ENCODE measurements at places on chromosomes 2 and 18. TPM values are rescaled to one million over a fixed set of nuclear protein-coding genes. Genes with fewer than 3 reads are reported as not detected.

Gene GAREM2
- 5.9 TPM for total RNA-seq

Gene CXCR4
- 140 TPM for total RNA-seq

Gene MOGAT1
- total RNA-seq, result 0.18 TPM

Gene FRZB
- not detected for total RNA-seq

Gene RNF152
- total RNA-seq, result 0.21 TPM

Gene FAM124B
- total RNA-seq, result 2.0 TPM

Gene SCN9A
- total RNA-seq, result not detected

Gene AKAIN1
- total RNA-seq, result not detected

- no peaks in the 10 kb centered on the region for H3K4me1 ChIP-seq
- peaks cover 3% of the 10 kb centered on the region for H3K27me3 ChIP-seq
- no peak overlapping the region for H3K4me3 ChIP-seq
These were observed 14.3 kb downstream of the SULT1C4 start for GRCh38 chr2:108392029-108392428.

DNA sequence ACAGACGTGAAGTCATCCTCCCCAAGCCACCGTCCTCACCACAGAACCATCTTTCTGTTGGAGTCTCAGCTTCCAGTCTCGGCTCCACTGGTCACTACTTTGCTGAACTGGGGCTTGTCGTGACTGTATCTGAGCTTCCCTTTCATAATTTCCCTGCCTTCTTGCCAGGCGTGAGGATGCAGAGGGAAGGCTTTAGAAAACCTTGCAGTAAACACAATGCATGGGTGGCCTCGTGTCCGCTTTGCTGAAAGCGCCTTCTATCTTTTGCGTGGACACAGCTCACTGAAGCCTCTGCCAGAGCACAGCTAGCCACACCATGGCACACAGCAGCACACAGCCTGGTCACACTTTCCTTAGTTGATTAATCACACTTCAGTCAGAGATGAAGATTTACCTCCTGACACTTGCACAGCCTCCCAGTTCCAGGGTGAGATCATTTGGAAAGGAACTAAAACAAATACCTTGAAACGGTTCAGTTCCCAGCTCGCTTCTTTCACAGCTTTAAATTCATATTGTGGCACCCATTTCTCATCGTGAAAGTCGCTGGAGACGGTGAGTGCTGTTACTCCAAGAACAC, 2.8 kb upstream of the GPR45 start:
- DNase-seq, result no peak
- H3K4me3 ChIP-seq, result no peak overlapping the region
- no peaks in the 10 kb centered on the region for H3K36me3 ChIP-seq
- H3K27ac ChIP-seq, result no peak overlapping the region
- no peaks in the 10 kb centered on the region for H3K4me1 ChIP-seq
- H3K27me3 ChIP-seq, result peaks cover 13% of the 10 kb centered on the region

- H3K27me3 ChIP-seq, result peaks cover 36% of the 10 kb centered on the region
- H3K27ac ChIP-seq, result no peak overlapping the region
These were observed 10.2 kb upstream of the SPATA3 start for GRCh38 chr2:230985519-230986231.

- no peak overlapping the region for H3K27ac ChIP-seq
- no peak for DNase-seq
These were observed 110.9 kb upstream of the PNPT1 start for GRCh38 chr2:55804535-55804934.

DNA sequence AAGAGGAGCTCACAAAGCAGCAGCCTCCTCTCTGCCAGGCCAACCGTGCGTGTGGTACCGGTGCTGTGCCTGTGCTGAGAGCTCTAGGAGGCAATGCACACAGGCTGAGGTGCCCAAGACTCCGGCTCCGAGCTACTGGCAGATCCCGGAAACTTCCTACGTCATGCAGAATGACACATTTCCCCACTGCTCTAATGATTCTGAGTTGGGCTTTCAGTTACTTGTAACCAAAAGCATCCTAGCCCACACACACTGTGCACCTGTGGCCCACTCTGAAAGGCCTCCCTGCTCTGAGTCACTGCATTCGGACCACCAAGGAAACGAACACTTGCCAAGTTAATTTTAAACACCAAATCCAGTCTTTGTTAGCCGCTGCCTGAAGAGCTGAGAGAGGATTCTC, 9.3 kb upstream of the RNU4ATAC start:
- H3K27ac ChIP-seq, result no peak overlapping the region
- no peak for DNase-seq
- peaks cover 59% of the 10 kb centered on the region for H3K36me3 ChIP-seq
- no peaks in the 10 kb centered on the region for H3K27me3 ChIP-seq

DNA sequence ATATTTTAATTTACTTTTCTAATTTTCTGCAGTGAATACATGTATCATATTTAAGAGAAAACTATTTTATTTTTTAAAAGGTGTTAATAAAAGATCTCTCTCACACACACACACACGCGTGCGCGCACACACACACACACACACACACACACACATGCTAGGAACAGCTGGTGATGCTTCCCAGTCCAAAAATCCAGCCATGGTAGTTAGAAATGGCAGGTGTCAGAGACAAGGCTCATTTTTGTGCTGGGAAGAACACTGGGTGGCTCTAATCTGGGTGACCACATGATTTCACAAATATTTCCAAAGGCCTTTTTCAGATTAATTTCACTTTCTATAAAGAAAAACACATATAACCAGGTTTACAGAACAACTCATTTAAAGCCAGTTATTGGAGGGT, 104.5 kb upstream of the NCK2 start:
- no peak overlapping the region for H3K27ac ChIP-seq
- no peaks in the 10 kb centered on the region for H3K4me1 ChIP-seq
- no peaks in the 10 kb centered on the region for H3K36me3 ChIP-seq
- H3K27me3 ChIP-seq, result peaks cover 12% of the 10 kb centered on the region
- no peak overlapping the region for H3K4me3 ChIP-seq

GRCh38 chr2:168816369-168816768, 13.9 kb downstream of the NOSTRIN start:
- no peak overlapping the region for H3K4me3 ChIP-seq
- no peak for DNase-seq
- no peaks in the 10 kb centered on the region for H3K36me3 ChIP-seq

DNA sequence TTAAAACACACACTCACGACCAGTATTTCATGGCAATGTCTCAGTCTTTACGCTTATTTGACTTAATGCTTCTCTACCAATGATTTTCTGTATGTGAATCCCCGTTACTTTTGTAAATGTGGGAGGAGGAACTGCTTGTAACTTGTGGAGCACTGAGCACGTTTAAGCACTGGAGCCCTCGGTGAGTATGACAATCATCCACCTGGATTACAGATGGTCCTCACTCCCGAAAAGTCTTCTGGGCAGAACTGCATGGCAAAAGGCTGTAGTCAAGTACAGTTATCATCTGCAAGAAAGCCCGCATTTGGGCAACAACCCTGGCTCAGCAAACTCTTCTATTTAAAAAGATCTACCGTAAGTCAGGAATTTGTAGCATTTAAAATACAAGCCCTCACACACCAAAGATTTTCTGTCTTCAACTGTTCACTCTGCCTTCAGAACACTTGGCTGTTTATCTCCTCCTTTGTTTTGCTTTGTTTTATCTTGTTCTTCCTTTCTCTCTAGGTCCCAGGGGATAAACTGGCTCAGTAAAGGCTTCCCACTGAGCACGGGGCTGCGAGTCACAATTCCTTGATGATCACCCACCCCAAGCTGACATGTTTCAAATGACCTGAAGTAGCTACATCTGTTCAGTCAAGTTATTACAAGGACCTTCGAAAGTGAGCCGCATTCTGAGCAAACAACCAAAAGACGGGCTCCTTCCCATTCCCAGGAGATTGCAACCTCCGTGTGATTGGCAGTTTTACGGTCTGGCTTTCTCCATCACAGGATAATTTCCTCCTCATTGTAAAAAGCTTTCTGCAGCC, 102.2 kb downstream of the DLGAP1 start:
- H3K27me3 ChIP-seq, result no peaks in the 10 kb centered on the region
- H3K4me3 ChIP-seq, result no peak overlapping the region
- no peaks in the 10 kb centered on the region for H3K4me1 ChIP-seq
- no peaks in the 10 kb centered on the region for H3K36me3 ChIP-seq
- DNase-seq, result no peak

DNA sequence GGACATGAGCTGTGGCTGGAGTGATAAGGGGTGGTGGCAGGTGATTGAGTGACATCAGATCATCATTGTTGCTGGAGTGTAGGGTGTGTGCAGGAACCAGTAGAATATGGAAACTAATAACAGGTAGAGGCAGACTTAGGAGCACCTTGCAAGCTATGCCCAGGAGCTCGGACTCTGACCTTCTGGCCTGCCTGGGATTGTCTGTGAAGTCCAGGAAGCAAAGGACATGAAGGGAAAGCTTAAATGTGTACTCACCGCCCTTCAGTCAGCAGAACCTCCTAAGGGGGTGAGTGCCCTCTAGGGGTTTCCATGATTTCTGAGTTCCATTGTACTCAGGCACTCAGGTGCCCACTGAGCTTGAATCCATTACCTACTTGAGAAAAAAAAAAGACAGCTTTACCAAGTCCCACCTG, 104.2 kb downstream of the CRIM1 start:
- DNase-seq, result no peak
- no peak overlapping the region for H3K4me3 ChIP-seq
- H3K27me3 ChIP-seq, result peaks cover 1% of the 10 kb centered on the region
- H3K27ac ChIP-seq, result no peak overlapping the region

DNA sequence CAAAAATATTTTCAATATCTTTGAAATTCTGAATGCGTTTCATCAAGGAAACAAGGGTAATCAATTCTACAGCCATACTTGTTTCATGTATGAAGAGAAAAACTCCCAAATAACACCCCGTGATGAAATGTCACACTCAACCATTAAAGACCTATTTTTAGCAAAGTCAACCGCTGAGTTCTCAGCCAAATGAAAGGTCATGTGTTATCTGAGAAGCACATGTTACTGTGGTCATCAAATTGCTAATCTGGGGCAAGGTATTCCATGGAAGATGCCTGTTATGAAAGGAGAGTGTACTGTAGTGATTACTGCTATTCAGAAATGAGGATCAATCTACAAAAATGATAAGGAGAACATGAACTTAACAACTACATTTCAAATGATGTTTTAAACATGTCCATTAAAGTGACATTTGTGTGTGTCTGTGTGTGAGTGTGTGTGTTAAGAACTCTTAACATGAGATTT, 126.7 kb downstream of the BCL2 start:
- no peaks in the 10 kb centered on the region for H3K27me3 ChIP-seq
- DNase-seq, result no peak
- peaks cover 39% of the 10 kb centered on the region for H3K4me1 ChIP-seq
- H3K27ac ChIP-seq, result peak overlapping the region; percentile 18

GRCh38 chr2:178949584-178949983, 100.4 kb downstream of the CCDC141 start:
- peaks cover 7% of the 10 kb centered on the region for H3K4me1 ChIP-seq
- H3K27me3 ChIP-seq, result no peaks in the 10 kb centered on the region
- H3K36me3 ChIP-seq, result no peaks in the 10 kb centered on the region
- H3K4me3 ChIP-seq, result no peak overlapping the region
- no peak overlapping the region for H3K27ac ChIP-seq

DNA sequence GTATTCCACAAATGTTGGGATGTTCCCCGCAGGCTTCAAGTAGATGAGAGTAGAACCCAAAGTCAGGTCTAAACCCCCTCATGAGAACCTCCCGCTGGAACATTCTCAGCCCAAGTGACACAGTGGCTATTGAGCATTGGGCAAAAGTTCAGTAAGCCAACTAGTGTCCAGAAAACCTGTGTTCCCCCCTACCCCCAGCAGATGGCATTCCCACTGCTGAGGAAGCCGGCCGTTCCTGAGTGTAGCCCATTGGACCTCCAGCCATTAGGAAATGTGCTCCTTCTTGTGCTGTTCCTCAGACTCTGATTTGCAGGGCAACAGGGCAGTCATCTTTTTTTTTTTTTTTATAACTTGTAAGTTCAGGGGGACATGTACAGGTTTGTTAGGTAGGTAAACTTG, 152.1 kb downstream of the NCK2 start:
- peaks cover 25% of the 10 kb centered on the region for H3K4me1 ChIP-seq
- peaks cover 88% of the 10 kb centered on the region for H3K36me3 ChIP-seq
- H3K27ac ChIP-seq, result no peak overlapping the region
- no peak for DNase-seq

DNA sequence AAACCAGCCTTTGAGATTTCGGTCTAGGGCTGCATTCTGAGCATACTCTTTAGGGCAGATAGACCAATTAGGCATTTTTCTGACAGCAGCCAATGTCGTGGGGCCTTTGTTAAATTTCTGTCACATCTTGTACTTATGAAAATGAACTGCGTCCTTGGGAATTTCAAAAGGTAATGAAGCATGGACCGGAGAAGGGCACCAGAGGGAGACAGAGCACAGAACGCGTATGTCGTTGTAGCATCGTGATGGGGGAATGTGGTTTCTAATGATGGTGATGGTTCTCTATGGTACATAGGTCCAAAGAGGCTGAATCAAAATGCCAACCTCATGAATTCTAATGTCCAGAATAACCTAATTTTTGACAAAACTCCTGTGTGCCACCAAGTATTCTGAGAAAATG, 483.9 kb upstream of the CRIM1 start:
- H3K27ac ChIP-seq, result no peak overlapping the region
- H3K27me3 ChIP-seq, result no peaks in the 10 kb centered on the region
- no peaks in the 10 kb centered on the region for H3K36me3 ChIP-seq
- no peak for DNase-seq
- no peaks in the 10 kb centered on the region for H3K4me1 ChIP-seq
- H3K4me3 ChIP-seq, result no peak overlapping the region

GRCh38 chr2:73289304-73289703, 4.0 kb downstream of the EGR4 start:
- H3K4me1 ChIP-seq, result peaks cover 10% of the 10 kb centered on the region
- no peak overlapping the region for H3K4me3 ChIP-seq
- H3K27me3 ChIP-seq, result peaks cover 51% of the 10 kb centered on the region

DNA sequence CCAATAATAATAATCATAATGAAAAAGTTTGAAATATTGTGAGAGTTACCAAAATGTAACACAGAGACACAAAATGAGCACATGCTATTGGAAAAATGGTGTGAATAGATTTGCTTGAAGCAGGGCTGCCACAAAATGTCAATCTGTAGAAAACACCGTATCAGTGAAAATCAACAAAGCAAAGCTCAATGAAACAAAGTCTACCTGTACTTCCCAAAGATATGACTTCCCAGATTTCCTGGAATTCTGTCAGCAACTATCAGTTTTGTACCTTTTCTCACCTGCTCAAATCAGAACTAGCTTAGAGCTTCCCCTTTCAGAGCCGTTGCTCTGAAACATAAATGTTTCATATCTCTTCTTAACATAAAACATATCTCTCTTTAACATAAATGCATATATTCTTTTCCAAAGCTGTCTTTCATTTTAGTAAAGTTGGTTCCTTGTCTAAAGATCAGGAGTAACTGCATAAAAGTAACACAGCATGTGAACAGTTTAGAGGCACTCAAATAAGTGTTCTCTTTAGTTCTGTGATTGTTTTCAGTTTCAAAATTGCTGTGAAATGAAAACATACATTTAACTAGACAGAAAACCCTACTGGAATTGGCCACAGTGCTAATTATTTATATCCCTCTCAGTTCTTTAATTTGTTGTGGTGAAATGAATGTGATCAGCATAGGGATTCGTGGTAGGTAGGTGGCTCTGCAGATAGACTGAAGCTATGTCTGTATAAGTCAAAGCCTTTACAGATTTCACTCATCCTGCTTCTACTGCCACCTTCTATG, 262.5 kb downstream of the KCNJ3 start:
- H3K4me1 ChIP-seq, result no peaks in the 10 kb centered on the region
- H3K4me3 ChIP-seq, result no peak overlapping the region
- H3K27ac ChIP-seq, result no peak overlapping the region
- no peaks in the 10 kb centered on the region for H3K27me3 ChIP-seq
- DNase-seq, result no peak
- H3K36me3 ChIP-seq, result no peaks in the 10 kb centered on the region
